DMS79 (cell line): ENCODE measurements at places on chromosomes 11 and 22.

DNA sequence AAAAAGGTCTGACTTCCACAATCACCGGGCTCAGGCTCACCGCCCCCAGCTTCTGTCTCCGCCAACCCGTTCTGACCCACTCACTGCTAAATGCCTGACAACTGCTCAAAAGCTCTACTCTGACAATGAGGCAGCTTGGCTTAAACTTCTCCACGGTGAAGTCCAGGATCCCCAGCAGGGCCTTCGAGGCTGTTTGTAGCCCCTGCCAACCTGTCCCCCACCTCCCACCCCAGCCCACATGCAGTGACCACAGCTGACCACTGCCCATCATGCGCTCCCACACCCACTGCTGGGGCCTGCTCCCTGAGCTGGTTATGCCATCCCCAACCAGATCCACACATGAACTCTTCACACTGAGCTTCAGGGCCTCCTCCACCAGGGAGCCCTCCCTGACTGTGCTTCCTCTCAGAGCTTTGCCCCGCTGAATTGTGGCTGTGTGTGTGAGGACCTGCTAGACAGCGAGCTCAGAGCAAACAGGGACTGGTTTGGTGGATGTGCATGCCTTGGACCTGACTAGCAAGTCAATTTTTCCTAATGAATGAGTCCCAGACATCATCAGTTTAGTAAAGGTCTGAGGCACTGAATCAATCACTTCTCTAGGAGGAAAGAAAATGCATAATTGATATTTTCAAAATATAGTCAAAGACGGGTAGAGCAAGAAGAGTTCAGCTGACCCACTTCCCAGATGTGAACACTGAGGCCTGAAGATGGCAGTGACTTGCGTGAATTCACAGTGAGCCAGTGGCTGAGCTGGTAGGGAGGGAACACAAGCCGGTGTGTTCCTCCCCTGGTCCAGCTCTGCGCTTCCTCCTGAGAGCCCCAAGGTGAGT, 7.7 kb downstream of the LRRC32 start:
- DNase-seq: no peak

- no peak for DNase-seq
Measured at GRCh38 chr11:37525336-37525735, 927.3 kb upstream of the RAG2 start.

DNA sequence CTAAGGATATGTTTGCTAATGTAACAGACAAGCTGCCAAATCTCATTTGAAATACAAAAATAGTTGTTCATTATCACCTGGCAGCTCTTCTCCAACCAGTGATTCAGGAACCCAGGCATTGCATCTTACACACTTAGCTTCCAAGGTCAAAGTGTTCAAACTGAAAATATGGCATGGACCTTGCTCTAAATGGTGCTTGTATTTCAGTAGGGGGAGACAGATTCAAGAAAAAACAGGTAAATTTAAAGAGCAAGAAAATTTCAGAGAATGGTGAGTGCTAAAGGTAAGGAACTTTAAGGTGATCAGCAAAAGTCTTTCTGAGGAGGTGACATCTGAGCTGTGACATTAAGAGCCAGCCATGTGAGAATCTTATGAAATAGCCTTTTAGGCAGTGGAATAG, 82.8 kb upstream of the E2F8 start:
- no peak for DNase-seq

- DNase-seq: no peak
Measured at GRCh38 chr22:19723232-19723982, at the start of gene GP1BB. TSS of gene GP1BB (plus strand) at chr22:19723539. CDS start at chr22:19723570, 31 bp downstream.

- no peak for DNase-seq
Measured at GRCh38 chr22:20577549-20577975, 70.2 kb downstream of the MED15 start.

- DNase-seq: no peak
Measured at GRCh38 chr11:39037611-39038010, 2421.8 kb downstream of the LRRC4C start.

- no peak for DNase-seq
Measured at GRCh38 chr11:66564984-66565383, 3.4 kb downstream of the CTSF start.

DNA sequence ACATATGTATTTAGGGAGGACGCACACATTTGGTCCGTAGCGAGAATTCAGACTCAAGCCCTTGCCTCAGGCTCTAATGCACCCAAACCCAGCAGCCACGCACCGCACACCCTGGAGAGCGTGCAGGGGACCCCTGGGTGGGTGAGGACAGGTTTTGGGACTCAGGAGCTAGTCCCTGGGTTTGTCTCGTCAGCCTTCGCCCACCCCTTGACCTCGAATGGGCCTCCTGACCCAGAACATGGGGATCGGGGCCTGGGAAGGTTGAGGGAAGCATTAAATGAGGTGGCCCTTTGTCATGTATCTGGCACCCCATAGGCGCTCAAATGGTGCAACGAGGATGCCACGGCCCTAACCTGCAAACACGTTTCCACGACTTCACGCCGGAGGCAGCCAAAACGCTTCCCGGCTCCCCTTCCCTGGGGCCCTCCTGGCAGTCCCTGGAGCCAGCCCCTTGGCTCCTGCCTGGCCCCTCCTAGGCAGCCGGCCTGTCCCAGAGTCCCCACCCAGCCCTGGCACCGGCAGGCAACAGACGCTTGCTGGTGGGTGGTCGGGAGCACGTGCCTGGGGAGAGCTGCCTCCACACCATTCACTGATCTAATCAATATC, 5.5 kb upstream of the LINC01488 start:
- DNase-seq: no peak

- DNase-seq: no peak
Measured at GRCh38 chr11:83493917-83494316, 207.8 kb upstream of the CCDC90B start.

DNA sequence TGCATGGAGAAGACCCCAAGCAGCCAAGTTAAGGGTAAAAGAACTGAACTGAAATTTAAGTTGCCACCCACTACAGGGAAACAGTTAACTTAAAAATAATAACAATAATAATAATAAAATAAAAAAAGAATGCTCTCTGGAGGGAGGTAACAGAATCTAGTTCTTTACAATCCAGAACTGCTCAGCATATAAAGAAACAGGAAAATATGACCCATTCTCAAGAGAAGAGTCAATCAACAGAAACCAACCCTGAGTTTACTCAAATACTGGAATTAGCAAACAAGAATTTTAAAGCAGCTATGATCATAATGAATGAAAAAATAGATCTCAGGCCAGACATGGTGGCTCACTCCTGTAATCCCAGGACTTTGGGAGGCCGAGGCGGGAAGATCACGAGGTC, 53.8 kb downstream of the DENND5A start:
- DNase-seq: no peak

DNA sequence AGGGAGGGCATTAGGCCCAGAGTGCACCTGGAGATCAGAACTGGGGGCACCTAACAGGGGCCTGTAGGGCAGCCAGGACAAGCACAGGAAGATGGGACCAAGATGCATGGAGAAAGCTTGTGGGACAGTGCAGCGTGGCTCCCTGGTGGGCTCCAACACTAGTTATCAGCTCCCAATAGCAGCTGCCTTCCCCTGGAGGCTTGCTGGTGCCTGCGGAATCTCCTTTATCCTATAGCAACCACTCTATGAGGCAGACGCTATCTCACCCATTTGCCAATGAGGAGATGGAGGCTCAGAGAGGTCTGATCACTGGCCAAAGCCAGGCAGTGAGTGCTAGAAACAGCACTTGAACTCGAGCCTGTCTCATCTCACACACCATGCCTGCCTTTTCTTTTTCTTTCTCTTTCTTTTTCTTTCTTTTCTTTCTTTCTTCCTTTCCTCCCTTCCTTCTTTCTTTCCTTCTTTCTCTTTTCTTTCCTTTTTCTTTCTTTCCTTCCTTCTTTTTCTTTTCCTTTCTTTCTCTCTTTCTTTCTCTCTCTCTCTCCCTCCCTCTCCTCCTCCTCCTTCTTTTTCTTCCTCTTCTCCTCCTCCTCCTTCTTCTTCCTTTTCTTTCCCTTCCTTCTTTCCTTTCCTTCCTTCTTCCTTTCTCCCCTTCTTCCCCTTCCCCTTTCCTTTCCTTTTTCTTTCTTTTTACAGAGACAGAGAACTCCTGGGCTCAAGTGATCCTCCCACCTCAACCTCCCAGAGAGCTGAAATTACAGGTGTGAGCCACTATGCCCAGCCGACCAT, 16.1 kb upstream of the SEC14L4 start:
- no peak for DNase-seq

DNA sequence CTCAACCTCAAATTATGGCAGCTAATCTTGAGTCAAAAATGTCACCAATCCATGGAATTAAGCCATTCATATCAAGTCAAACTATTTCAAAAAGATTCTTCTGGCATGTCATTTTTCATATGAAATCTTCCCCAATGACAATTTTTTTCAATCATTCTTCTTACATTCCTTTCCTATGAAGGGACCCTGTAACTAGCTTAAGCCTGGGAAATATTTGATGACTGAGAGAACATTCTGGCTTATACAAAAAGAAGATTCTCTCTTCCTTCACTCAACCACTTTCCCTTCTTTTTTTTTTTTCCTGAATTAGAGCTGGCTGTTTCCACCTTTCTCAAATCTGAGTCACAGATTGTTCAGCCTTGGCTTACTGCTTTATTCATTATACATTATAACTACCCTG, 903.7 kb downstream of the FAM181B start:
- no peak for DNase-seq

- DNase-seq: no peak
Measured at GRCh38 chr11:118547132-118547531, 16.1 kb downstream of the TMEM25 start.

DNA sequence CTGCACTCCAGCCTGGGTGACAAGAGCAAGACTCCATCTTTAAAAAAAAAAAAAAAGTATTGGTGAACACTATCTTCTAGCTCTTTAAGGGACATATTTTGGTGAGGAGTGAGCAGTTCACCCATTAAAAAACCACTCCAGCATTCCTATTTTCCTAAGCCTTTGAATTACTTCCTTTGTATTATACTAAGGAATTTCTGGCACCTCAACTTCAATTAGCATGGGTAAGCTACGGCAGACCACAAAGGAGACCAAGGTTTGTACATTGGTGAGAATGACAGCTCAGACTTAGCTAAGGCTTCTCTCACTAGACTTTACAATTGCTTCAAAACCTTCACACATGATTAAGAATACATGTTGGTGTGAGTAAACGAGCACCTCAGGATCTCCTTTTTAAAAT, 57.0 kb upstream of the BIRC3 start:
- DNase-seq: no peak

DNA sequence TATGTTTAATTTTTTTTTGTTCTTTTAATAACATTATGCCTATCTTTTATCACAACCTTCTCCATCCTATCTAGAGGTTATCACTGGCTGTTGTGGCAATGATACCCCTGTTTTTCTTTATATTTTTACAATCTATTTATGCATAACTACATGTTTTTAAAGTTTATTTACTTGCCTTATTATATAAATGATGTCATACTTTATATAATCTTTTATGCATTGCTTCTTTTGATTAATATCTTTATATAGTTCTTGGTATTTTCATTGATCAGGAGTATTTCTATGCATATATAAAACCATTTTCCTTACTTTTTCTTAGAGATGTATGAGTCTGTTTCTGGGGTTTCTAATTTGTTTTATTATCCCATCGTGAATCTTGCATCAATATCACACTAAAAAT, 719.8 kb upstream of the RAG2 start:
- DNase-seq: no peak

DNA sequence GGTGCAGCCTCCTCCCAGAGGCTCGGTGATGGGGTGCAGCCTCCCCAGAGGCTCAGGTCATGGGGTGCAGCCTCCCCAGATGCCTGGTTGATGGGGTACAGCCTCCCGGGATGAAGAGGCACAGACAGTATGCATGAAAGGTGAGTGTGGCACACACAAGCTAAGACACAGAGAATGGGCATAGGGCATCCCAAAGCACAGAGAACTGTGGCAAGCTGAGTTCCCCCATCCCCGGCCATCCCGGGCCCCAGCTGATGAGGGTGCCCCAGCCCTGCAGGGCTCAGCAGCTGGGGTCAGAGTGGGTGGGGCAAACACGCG, 4.8 kb upstream of the SYT8 start:
- DNase-seq: no peak

- no peak for DNase-seq
Measured at GRCh38 chr11:88100151-88100550, 75.1 kb downstream of the RAB38 start.

GRCh38 chr11:87097582-87097981, 59.8 kb downstream of the TMEM135 start:
- DNase-seq: no peak
